ENCODE measurements at places on chromosomes 13 and 19.

GRCh38 chr13:93559718-93560117 lies 333.1 kb downstream of the GPC6 start:
- peak; percentile 17 for DNase-seq

DNA sequence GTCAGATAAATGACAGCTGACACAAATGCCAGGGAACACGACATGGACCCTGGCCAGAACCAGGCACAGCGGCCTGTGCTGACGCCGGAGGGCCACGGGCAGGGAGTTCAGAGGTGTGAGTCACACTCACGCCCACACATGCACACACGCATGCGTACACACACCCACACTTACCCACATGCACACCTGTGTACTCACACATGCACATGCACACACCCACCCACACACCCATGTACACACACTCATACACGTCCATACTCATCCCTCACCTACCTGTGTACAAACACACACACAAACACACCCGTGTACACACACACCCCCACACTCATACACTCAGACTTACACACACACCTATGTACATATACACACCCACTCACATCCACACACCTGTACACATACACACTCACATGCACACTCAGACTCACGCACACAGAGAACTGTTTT lies 40.4 kb downstream of the MLLT1 start:
- peak; percentile 52 for DNase-seq

GRCh38 chr19:56152644-56153043 lies 11.6 kb downstream of the ZNF444 start:
- DNase-seq, result no peak

DNA sequence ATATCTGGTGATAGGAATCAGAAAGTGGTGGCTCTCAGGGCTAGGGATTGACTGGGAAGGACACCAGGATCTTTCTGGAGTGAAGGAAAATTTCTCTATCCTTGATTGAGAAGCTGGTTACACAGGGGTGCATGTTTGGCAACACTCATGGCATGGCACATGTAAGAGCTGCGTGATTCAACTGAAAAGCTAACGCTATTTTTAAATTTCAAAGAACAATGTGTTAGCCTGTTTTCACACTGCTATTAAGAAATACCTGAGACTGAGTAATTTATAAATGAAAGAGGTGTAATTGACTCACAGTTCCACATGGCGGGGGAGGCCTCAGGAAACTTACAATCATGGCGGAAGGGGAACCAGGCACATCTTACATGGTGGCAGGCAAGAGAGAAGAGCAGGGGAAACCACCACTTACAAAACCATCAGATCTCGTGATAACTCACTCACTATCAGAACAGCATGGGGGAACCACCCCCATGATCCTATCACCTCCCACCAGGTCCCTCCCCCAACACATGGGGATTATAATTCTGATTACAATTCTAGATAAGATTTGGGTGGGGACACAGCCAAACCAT lies 7.4 kb downstream of the SIGLEC8 start:
- DNase-seq, result no peak

DNA sequence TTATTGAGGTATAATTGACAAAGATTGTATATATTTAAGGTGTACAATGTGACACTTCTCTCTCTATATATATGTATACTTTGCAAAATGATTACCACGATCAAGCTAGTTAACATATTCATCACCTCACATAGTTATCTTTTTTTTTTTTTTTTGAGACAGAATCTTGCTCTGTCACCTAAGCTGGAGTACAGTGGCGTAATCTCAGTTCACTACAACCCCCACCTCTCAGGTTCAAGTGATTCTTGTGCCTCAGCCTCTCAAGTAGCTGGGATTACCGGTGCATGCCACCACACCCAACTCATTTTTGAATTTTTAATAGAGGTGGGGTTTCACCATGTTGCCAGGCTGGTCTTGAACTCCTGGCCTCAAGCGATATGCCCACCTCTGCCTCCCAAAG lies 3.7 kb downstream of the ZSCAN4 start:
- no peak for DNase-seq
